Natural killer cell treated with Interleukin-12 subunit alpha and Interleukin-12 subunit beta and Interleukin-15 and Interleukin-18, amount 100 ng/mL, for 72 hours (primary cell): ENCODE measurements at places on chromosomes 11 and 22.

- no peak for DNase-seq
Measured at GRCh38 chr22:23750367-23750713, 572 bp downstream of the ZNF70 start.

GRCh38 chr11:82959987-82960778, 58.6 kb downstream of the DDIAS start:
- no peak for DNase-seq

- no peak for DNase-seq
Measured at GRCh38 chr11:114262681-114263512, 33.3 kb upstream of the NNMT start.

DNA sequence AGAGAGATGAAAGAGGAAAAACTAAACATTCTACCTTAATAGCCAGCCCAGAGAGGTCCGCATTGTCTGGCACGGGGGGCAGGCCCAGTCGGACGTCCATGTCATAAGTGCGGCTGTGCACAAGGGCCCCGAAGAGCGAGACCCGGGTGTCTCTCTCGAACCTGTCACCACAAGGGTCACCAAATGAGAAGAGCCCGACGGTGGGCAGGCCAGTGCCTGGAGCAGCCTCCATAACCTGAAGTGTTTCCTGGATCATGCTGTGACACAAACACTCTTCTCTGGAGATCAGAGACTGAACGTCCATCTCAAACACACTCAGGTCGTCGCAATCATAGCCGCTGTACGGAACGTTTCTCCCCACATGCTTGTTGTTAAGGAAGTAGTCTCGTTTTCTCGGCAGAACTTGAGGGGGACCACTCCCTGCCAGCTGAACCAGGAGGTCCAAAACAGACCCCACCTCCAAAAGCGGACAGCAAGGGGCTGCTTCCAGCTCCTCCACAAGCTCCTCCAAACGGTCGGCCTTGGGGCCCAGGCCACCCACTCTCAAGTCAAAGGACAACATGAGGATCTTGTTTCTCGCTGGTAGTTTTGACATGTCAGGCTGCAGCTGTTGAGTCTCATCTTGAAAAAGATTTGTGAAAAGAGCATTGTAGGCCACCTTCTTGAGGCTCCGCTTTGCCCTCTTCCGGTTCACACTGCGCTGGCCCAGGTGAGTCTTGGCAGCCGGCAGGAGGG, 971 bp downstream of the TUBGCP6 start:
- DNase-seq = no peak

DNA sequence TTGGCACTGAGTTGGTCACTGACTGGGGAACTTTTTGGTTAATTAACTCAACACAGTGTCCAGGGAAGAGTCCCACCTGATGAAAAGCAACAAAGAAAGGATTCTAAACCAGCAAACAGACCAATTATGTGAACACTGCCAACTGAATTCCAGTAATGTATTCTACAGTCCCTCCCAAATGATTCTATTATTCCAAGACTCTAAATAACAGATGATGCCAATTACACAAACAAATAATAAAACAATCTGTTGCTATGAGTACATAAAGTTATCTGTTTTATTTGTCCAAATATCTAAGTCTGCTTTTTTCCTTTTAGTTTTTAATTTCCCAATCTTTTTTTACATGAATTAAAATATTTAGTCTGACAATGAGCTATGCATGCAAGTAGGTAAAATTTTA, 98.3 kb upstream of the TP53AIP1 start:
- DNase-seq = no peak

- DNase-seq = no peak
Measured at GRCh38 chr22:26972286-26972685, 314.9 kb downstream of the MIAT start.

GRCh38 chr11:129852125-129852740, 36.6 kb downstream of the TMEM45B start:
- DNase-seq = no peak

- DNase-seq = no peak
Measured at GRCh38 chr11:123211981-123212380, 16.9 kb upstream of the CLMP start.

- DNase-seq = no peak
Measured at GRCh38 chr11:110479108-110480101, 49.7 kb downstream of the FDX1 start.
